ENCODE measurements at places on chromosomes 3 and 15.

DNA sequence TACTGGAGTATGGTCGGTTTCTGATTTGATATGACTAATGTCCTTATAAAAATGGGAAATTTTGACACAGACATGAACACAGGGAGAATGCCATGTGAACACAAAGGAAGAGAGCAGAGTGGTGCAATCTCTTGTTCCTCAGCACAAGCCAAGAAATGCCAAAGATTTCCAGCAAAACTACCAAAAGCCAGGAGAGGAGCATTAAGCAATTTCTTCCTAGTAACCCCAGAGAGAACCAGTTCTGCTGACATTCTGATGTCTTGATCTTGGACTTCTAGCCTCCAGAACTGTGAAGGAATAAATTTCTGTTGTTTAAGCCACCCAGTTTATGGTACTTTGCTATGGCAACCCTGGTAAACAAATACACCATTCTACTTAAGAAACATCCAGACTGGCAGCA is 227.8 kb upstream of the MRPL3 start:
- no peak for DNase-seq

GRCh38 chr15:61684749-61685467 is 375.3 kb downstream of the VPS13C start:
- no peak for DNase-seq

DNA sequence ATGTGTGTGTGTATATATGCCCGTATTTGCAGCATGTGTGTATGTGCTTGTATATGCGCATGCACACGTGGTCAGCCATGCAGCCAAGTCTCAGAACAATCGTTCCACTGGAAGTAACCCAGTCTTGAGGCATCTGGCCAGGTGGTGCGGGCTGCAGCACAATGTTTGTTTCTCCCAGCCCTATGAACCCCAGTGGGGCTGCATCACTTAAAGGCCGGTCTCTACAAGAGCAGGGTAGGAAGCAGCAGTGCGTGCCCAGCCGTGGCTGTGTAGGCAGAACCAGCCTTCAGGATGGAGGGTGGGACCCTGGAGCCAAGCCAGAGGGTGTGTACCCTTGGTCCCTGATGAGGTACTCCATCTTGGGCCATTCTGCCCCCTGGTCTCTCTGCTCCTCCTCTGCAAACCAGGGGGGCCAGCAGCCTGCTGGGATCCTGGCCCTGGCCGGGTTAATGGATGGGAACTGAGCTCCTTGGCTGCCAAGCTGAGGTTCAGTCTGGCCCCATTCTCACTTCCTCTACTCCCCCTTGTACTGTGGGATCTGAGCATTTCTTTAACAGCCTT is 11.8 kb downstream of the KLF13 start:
- DNase-seq, result no peak

- no peak for DNase-seq
Observed at GRCh38 chr3:130576375-130577266, 59.6 kb downstream of the COL6A6 start.

- DNase-seq, result no peak
Observed at GRCh38 chr3:160648701-160649100, 28.3 kb upstream of the ARL14 start.

- DNase-seq, result peak; percentile 68
Observed at GRCh38 chr3:122021811-122022401, at the start of gene ILDR1. TSS of gene ILDR1 (minus strand) at chr3:122022247. CDS start at chr3:122022077, 170 bp downstream.

DNA sequence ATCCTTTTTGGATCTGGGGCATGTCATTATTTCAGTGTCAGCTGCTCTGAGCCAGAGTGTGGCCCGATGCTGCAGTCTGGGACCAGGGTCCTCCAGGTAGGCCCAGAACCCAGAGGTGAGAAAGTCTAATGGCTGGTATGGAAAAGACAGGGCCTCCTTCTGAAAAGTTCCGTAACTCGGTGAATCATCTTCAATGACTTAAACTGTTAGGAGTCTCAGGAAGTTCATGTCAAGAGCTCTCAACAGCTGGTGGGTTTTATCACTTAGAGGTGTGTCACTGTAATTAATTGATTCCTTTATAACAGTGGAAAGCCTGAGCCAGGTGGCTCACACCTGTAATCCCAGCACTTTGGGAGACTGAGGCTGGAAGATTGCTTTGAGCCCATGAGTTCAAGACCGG is 28.5 kb upstream of the PDE8A start:
- DNase-seq, result no peak

DNA sequence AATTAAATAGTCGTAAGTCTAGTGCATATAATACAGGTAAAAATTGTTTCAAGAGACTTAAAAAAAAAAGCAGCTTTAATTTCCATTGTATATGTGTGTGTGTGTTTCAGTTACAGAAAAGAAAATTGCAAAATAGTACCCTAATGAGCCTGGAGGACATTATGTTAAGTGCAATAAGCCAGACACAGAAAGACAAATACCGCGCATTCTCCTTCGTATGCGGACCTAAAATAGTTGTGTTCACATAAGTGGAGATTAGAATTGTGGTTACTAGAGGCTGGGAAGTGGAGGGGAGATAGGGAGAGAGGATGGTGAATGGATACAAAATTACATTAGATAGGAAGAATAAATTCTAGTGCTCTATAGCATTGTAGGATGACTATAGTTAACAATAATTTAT is 3.6 kb downstream of the MESD start:
- no peak for DNase-seq

GRCh38 chr15:96336596-96337364 is 6.3 kb downstream of the NR2F2 start:
- DNase-seq, result no peak

DNA sequence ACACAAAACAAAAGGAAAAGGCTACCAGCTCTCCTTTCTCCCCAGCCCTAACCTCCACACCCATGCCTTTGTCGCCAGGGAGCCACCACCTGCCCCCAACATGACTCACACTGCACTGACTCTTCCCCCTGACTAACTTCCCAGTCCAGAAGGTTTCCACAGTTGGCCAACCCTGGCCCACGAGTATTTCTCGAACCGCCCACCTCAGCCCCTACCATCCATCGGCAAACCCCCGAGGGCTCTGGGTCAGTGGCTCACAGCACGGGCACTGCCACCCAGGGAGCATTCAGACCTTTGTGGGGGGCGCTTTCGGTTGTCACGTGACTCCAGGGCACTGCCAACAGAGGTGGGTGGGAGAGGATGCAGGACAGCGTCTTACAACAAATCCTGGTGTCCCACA is 152.3 kb downstream of the LRRC28 start:
- DNase-seq, result no peak

- DNase-seq, result no peak
Observed at GRCh38 chr3:133171831-133172230, 133.6 kb downstream of the TMEM108 start.

- peak; percentile 76 for DNase-seq
Observed at GRCh38 chr15:23035964-23036566, 3.3 kb downstream of the TUBGCP5 start.

Measured in posterior cingulate gyrus (tissue), 11 donors.